COLO829 (cell line): ENCODE measurements at places on chromosomes 7 and 10.

GRCh38 chr10:97904018-97904381 lies 54.4 kb downstream of the GOLGA7B start:
- DNase-seq, result no peak

DNA sequence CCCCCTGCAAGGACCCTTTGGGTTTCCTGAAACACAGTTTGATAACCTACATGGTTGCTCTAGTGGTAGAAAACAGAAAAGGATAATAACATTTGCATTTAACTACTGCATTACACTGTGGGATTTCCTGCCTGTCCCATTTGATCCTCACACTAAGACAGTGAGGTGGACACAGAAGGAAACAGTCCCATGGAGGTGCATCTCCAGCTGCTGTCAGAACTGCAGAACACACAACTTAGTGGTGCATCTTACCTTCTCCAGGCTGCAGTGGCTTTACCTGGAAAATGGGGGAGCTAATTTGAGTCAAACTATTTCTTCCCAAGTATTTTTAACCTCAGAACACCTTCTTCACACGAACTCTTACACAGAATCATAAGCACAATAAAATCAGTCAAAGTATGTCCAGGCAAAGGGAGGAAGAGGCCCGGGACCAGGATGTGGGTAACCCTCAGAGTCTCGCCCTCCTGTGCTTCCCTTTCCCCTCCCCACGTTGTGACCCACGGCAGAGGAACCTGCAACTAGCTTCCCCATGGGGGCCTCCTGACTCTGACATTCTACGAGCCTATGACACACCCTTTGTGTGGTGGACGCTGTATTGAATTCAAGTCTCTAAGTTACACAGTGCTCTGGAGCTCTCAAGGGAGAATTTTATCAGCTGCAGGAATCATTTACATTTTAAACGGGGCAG lies 33.7 kb downstream of the SCRN1 start:
- no peak for DNase-seq

- peak; percentile 71 for DNase-seq
Measured at GRCh38 chr10:99358101-99358500, 28.9 kb downstream of the CNNM1 start.

DNA sequence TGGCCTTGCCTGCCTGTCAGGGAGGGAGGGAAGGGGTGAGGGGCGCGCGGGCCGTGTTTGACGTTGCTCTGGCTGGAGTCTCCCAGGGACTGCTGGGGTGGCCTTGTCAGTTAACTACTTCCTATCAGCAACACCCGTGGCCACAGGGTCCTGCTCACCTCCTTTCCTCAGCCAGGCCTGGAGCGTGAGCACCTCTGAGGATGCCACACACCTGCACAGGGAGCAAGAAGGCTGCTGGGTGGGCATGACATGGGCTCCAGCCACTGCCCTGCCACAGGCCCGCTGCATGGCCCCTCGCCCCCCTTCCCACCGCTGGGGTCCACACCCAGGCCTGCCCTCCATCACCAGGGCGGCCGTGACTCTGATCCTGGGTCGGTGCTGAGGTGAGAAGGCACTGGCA lies 212.4 kb downstream of the ELFN1 start:
- no peak for DNase-seq

- no peak for DNase-seq
Measured at GRCh38 chr10:18479502-18479901, 171.9 kb downstream of the NSUN6 start.

GRCh38 chr7:6444516-6445269 lies 3.1 kb downstream of the DAGLB start:
- DNase-seq, result no peak

- no peak for DNase-seq
Measured at GRCh38 chr7:39681887-39682441, 58.6 kb downstream of the RALA start.

DNA sequence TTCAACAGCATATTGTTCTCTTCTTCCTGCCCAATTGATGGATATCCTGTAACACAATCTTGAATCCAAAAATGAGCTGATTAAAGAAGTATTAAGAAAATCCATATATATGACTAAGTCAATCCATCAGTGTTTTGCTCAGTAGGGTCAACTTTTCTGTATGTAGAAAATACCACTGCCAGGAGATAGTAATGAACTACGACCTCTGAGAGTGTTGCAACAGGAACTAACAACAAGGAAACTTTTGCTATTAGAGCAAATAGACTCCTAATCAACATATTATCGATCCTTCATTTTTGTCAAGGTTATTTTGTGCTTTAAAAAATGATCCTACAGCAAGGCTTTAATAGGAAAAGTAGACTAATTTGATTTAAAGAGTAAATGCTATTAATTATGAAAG lies 405.3 kb upstream of the ETV1 start:
- DNase-seq, result no peak

DNA sequence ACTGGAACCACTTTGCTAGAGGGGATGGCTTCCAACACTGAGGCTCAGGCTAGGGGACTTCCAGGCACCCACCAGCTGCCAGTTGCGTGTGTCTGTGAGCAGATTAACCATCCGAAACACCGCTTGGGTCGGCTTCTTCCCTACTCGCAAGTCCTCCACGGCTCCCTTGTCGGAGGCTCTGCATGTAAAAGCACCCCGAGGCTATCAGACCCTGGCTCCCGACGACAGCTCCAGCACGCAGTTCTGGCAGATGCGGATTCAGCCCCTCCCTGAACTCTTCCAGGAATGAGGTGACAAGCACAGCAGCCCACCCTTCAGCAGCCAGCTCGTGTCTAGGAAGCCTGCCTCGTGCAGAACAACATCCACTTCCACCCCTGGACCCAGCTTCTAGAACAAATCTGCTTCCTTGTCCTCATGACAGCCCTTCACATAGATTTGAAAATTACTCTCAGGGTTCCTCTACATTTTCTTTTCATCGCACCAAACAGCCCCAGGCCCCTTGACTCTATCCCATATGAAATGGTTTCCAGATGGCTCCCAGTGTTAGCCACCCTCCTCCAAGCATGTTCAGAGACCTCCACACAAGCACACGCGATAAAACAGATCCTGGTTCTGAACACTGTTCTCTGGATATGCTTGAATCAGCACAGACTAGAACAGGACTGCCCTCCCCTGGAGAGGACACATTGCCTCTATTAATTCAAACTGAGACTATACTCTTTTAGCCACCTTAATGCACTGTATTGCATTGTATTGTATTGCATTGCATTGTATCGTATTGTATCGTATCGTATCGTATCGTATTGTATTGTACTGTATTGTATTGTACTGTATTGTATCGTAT lies 44.6 kb downstream of the SLIT1 start:
- DNase-seq, result no peak

GRCh38 chr10:51846856-51847506 lies 147.6 kb upstream of the CSTF2T start:
- no peak for DNase-seq

DNA sequence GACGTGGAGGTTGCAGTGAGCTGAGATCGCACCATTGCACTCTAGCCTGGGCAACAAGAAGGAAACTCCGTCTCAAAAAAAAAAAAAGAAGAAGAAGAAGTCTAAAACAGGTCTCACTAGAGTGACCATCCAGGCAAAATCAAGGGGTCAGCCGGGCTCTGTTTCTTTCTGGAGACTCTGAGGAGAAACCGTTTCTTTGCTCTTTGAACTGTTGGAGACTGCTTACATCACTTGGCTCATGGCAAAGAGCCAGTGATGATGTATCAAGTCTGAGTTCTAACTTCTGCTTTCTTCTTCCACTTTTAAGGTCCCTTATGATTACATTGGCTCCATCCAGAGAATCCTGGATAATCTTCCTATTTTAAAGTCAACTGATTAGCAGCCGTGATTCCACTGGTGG lies 306.8 kb downstream of the WDR11 start:
- no peak for DNase-seq

GRCh38 chr7:96663457-96663856 lies 46.2 kb downstream of the SEM1 start:
- DNase-seq, result no peak

GRCh38 chr7:87151002-87151728 lies 1.1 kb upstream of the DMTF1 start:
- DNase-seq, result peak; percentile 11

- DNase-seq, result no peak
Measured at GRCh38 chr7:138328215-138328614, 131.8 kb upstream of the TRIM24 start.

DNA sequence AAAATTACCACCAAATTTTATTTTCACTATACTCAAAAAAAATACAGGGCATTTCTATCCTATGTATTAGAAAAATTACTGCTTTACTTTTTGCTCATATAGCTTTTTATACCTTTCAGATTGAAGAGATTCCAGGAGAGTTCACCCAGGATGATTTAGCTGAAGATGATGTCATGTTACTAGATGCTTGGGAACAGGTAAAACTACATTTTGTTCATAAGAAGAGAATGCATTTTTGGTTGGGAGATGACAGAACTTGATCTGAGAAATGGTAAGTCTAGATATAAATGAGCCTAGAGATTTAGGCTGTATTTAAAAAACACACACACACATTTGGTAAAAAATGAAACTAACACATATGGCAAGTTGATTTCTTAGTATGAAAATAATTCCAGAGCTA lies 38.1 kb upstream of the ARL4A start:
- DNase-seq, result no peak

DNA sequence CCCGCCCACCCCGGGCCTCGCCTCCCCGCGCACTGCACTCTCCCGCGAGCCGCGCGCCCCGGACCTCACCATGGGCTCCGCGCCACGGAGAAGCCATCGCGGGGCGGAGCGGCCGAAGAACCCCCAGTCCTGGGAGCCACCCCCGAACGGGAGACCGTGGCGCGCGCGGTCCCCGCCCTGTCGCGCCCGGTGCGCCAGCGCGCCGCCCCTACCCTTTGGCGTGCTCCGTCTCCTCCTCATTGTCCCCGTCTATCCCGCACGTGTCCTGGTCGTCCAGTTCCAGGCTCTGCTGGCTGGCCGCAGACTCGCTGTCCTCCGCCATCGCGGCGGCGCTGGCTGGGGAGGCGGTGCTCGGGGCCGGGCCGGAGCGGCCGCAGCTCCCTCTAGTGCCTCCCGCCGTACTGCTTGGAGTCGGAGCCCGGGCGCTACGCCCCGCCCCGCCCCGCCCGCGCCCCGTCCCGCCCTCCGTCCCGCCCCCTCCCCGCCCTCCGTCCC lies at the start of gene NMT2:
Gene NMT2 (minus strand): TSS at position 403 of the 495 bp plus-strand sequence. CDS start 81 bp downstream, at position 322.
- peak; percentile 86 for DNase-seq

- no peak for DNase-seq
Measured at GRCh38 chr10:12898271-12898670, 103.2 kb downstream of the CCDC3 start.

- peak; percentile 27 for DNase-seq
Measured at GRCh38 chr10:79223091-79224048, 123.9 kb upstream of the PPIF start.

DNA sequence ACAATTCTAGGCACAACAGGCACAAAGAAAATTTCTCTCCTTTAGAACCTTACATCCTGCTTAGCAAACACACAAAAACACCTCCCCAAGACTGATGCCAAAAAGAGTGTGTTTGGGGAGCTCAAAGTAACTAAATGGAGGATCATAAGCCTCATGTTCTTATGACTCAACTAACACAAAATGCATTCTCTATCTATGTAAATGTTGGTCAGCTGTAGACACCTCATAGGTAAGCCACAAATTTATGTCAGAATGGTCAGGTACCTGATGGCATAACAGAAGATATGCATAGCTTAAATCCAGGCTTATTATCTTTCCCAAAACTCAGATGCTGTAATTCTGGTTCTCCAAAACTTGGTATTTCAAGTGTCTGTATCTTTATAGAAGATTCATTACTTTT lies 315.1 kb downstream of the C7orf25 start:
- no peak for DNase-seq

- no peak for DNase-seq
Measured at GRCh38 chr7:142053988-142054387, 57.5 kb upstream of the MGAM2 start.

- DNase-seq, result no peak
Measured at GRCh38 chr7:90841759-90842429, 245.8 kb downstream of the CDK14 start.

DNA sequence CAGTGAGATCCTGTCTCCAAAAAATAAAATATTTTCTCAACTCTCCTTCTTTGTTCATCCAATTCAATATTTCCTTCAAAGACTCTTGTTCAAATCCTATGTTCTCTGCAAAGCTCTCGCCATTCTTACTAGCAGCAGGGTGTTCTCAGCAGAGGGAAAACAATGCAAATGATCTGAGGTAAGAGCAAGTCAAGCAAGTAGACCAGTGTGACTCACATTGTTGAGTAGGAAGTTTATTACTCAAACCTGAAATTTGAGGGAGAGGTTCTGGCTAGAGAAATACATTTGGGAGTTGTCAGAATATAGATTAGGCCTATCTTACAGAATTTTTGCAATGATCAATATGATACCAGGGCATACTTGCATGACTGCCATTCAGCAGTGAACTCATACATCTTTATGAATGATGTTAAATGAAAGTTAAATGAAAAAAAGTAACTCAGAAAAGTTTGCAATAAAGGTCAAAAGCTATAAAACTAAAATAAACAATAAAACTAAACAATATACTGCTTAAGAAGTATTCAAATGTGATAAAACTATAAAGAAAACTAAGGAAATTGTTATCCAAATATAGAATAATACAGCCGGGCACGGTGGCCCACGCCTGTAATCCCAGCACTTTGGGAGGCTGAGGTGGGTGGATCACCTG lies 5.8 kb downstream of the IDE start:
- no peak for DNase-seq

- no peak for DNase-seq
Measured at GRCh38 chr7:158101821-158102450, 485.7 kb downstream of the PTPRN2 start.

- DNase-seq, result no peak
Measured at GRCh38 chr7:155229548-155230168, 68.0 kb upstream of the INSIG1 start.

- no peak for DNase-seq
Measured at GRCh38 chr7:137269240-137269639, 74.3 kb downstream of the PTN start.

GRCh38 chr10:84783386-84783785 lies 455.0 kb downstream of the CCSER2 start:
- peak; percentile 58 for DNase-seq

DNA sequence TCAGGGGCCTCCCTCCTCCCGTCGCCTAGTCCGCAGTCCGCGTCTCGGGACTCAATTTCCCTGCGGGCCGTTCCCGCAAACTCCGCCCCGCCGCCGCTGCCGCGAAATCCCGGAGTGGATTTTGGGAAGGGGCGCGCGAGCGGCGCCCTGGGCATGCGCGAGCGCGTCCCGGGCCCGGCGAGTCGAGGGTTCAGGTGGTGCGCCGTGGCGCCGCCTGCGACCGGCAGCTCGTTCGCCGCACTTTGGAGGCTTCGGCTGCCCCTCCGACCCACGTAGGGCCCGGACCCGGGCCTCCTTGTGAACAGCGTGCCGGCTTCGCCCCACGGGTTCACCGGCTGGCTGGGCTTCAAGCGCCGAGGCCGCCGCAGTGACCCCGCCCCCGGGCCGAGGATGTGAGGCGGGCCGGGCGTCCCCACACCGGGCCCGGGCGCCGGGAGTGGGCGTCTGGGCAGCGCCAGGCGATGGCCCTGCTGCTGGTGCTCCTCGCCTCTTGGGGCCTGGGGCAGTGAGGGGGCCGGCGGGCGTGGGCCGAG lies at the start of gene PLEKHA8:
Gene PLEKHA8 (plus strand): TSS at position 197 of the 533 bp plus-strand sequence. CDS start 351 bp downstream, outside the sequence.
- peak; percentile 92 for DNase-seq

- DNase-seq, result no peak
Measured at GRCh38 chr7:115548756-115549155, 481.8 kb downstream of the TFEC start.
